CD4-positive, alpha-beta T cell treated with Interleukin-17A for 4 hours (primary cell): ENCODE measurements at places on chromosomes 5 and 9.

DNA sequence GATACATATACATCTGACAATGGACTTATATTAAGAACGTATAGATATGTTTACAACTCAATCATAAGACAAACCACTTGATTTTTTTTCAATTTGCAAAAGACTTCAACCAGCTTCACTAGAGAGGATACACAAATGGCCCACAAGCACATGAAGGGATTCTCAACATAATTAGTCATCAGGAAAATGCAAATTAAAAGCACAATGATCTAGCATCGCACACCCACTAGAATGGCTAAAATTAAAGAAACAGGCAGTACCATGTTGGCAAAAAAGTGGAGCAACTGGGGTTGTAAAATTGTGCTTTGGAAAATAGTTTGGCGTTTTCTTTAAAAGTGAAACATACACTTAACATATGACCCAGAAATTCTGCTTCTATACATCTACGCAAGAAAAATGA, 80.0 kb upstream of the TRIO start:
- no peak for DNase-seq

DNA sequence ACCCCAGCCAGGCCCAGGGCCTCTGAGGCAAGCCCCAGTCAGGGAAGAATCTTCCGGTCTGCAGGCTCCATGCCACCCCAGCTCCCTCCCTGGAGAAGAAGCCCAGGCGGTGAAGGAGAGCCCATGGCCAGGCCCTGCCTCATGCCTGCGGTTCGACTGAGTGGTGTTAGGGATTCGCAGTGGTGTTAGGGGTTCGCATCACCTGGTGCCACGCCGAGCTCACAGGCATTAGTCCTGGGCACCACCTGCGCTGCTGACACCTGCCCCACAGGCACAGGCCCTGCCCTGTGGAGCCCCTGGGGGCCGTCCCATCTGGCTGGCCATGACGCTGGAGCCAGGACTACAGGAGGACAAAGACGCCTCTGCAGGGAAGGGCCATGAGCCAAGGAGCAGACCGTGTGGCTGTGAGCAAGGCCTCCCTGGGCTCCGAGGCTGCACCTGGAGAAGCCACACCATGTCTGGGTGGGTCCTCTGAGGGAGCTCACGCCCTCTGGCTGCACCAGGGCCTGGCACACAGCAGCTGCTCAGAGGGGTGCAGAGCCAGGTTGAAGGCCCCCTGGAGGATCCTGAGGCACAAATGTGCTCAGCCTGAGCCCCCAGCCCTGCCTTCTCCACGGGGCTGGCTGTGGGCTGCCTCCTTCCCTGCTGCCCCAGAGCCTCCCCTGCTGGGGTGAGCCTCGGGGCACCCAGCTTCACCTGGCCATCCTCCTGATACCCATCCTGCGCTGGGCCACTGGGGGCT, 27.6 kb upstream of the RNF130 start:
- DNase-seq = no peak

DNA sequence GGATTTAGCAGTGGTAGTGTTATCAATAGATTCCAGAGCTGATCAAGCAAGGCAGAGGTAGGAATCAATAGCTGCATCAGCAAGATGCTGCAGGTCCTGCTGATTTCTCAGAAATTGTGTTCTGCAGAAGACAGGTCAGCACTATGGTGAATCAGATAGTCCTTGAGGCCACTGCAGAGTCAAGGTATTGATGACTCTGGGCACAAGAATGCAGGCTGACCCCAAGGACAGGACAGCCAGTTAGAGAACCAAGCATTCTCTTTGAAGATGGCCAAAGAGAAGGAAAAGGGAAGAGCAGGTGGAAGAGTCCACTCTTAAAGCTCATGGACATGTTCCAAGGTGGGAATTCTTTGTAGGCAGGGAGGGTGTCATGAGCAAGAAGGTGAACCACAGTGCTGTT, 28.0 kb downstream of the PRUNE2 start:
- DNase-seq = no peak

DNA sequence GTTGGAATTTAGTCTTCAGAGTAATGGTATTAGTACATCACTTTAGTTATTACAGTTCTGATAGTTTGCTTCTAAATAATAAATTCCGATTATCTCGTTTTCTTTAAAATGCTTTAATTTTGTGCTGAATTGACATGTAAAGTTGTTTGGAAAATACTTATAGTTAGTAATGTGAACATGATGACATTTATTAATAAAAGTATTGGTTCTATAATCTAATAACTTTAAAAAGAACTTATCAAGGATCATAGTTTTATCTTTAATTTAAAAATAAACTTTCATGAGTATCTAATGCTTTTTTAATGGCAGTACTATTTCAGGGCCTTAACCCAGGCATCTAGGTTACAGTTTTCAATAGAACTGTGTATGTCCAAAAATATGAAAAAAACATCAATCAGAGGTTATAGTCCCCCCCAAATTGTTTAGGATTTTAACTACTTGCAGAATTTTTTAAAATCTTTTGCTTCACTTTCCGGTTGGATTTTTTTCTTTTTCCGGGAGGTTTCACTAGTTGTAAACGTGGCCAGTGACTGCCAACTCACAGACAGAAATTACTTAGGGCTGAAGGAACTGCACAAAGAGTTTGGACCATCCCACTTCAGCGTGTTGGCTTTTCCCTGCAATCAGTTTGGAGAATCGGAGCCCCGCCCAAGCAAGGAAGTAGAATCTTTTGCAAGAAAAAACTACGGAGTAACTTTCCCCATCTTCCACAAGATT, 680 bp downstream of the GPX8 start:
- DNase-seq = no peak

DNA sequence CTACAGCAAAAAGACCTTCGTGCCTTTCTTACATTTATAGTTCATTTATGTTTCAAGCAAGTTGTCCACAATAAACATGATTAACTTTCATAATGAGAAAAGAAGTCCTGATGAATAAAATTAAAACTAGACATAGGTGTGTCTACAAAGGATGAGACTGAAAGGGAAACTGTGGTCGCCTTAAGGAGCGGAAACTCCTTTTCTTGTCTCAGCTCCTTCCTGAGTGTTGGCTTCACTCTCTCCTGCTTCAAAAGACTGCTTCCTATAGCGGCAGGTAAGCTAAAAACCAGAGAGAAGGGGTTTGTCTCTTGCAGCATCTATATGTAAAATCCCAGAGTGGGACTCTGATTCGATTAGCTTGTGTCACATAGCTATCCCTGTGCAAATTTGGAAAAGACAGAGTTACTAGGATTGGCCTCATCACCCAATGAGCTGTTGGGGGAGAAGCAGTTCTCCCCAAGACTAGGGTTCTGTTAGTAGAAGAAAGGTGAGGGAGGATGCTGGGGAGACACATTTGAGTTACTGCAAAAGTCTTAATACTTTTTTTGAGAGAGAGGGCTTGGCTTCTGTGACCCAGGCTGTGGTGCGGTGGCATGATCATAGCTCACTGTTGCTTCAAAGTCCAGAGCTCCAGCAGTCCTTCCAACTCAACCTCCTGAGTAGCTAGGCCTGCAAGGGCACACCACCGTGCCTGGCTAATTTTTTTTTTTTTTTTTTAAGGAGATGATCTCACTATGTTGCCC, 16.8 kb upstream of the CTSL start:
- peak; percentile 60 for DNase-seq

GRCh38 chr9:26809795-26810194, 82.8 kb downstream of the CAAP1 start:
- no peak for DNase-seq

- DNase-seq = no peak
Measured at GRCh38 chr5:14913096-14913495, 41.5 kb upstream of the ANKH start.

DNA sequence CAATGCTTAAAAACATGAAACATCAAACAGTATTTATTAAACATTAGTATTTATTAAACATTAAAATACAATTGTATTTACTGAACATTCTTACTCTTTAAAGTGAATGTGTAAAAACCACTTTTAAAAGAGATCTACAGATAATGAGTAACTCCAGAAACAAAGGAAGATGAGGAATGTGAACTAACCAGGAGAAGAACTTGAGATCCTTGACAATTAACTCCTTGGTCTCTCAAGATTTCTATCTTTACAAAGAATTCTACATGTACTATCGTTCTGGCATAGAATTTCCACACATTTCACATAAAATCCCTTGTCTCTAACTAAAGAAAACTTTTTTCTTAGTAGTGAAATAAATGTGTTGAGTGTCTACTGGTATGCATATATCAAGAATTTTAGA, 28.7 kb upstream of the IFNE start:
- DNase-seq = no peak

GRCh38 chr5:123092696-123093095, 3.7 kb downstream of the PRDM6 start:
- no peak for DNase-seq

- no peak for DNase-seq
Measured at GRCh38 chr5:162664846-162665245, 597.3 kb downstream of the GABRG2 start.

- no peak for DNase-seq
Measured at GRCh38 chr5:74810915-74811314, 43.9 kb downstream of the NSA2 start.

GRCh38 chr5:117118499-117118898, 543.9 kb upstream of the SEMA6A start:
- DNase-seq = no peak

- no peak for DNase-seq
Measured at GRCh38 chr9:87640385-87640795, 85.5 kb upstream of the CTSL start.

GRCh38 chr5:14343376-14343775, 200.2 kb downstream of the TRIO start:
- no peak for DNase-seq

DNA sequence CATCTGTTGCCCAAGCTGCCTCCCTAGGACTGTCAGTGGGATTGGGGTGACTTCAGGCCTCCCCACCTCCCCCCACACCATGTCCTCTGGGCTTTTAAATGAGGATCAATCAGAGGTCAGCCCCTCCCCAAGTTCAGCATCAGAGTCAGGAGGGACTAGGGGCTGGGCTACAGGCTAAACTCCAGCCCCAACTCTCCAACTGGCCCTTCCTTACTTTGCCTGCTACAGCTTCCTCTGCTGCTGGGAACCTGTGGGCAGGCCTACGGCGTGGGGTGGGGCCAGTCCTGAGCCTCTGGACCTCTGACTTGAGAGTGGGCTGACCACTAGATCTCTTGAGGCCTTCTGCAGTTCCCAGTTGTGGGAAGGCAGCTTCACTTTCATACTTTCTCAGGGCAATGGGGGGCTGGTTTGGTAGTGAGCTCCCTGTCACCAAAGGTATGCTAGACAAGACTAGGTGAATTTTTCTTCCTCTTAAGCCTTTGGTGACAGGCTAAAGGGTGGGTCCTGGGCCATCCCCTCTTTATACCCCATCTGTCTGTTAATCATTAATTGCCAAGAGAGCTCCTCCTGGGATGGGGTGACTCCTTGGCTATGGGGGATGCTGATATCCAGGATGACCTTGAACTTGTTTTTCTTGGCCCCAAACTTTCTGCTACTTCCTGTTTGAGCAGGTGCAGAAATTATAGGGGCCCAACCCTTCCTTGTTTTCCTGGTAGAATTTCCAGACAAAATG, 10.8 kb upstream of the DAB2IP start:
- no peak for DNase-seq

DNA sequence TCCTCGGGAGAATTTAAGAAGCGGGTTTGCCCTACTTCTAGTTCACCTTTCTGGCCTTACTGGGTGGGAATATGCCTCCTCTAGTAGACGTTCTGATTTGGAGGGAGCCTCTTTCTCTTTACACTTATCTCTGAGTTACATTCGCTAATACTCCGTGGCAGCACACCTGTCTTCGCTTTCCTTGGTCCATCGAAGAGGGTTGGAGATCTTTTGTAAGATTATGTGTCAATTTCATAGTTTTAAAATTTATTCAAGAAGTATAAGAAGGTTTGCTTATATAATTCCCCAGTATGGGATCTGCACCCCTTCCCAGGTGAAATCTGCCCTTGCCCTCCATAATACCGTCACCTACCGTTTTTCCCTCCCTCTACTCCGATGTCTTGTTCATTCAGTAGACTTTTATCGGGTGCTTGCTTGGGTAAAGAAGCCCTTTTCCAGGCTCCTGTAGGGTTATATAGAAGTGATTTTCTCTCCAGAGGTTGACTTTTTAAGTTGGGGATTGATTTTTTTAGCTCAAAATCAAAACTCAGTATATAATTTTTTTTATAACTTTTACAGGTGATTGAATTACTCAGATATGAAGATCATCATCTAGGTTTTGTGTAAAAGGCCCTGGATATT, 1.1 kb downstream of the GPBP1 start:
- DNase-seq = no peak

GRCh38 chr9:109471475-109472393, 26.4 kb downstream of the PTPN3 start:
- no peak for DNase-seq
